Nasal cavity respiratory epithelium epithelial cell of viscerocranial mucosa (primary cell): ENCODE measurements at places on chromosomes 1 and 21. TPM values are rescaled to one million over a fixed set of nuclear protein-coding genes. Genes with fewer than 3 reads are reported as not detected.

Gene SIM2
- 0.07 and 0.34 TPM in 2 replicates for total RNA-seq

Gene FCRL2
- total RNA-seq = not detected in 2 replicates

Gene KRTAP7-1
- not detected in 2 replicates for total RNA-seq

Gene FAM131C
- 0.34 and 1.00 TPM in 2 replicates for total RNA-seq

Gene FLG2
- total RNA-seq = under 0.01 TPM in 1 of 2 replicates, not detected in the other

Gene ETV3L
- total RNA-seq = not detected in 2 replicates

Gene CD101
- total RNA-seq = 0.34 and 1.8 TPM in 2 replicates

Gene CELA2A
- not detected in 2 replicates for total RNA-seq

Gene SFN
- 710 and 1,116 TPM in 2 replicates for total RNA-seq

Gene ARMH1
- 0.34 and 0.57 TPM in 2 replicates for total RNA-seq

Gene PYHIN1
- 0.21 TPM in 1 of 2 replicates, not detected in the other for total RNA-seq

Gene UBE2U
- total RNA-seq = not detected in 2 replicates

Gene HPCAL4
- total RNA-seq = under 0.01 TPM in 2 replicates

Gene ZNF593OS
- total RNA-seq = not detected in 2 replicates

Gene SPRR1A
- 3.1 and 9.5 TPM in 2 replicates for total RNA-seq

Gene MX1
- 7.2 and 7.9 TPM in 2 replicates for total RNA-seq

Gene TMEM269
- total RNA-seq = 0.07 and 0.34 TPM in 2 replicates

Gene PROK1
- not detected in 2 replicates for total RNA-seq

Gene AJAP1
- 0.36 and 1.7 TPM in 2 replicates for total RNA-seq

Gene YOD1
- total RNA-seq = 15.8 and 26.3 TPM in 2 replicates

Gene CD1E
- not detected in 2 replicates for total RNA-seq

Gene TNFRSF4
- 0.14 TPM in 1 of 2 replicates, not detected in the other for total RNA-seq

Gene SV2A
- 0.34 and 0.36 TPM in 2 replicates for total RNA-seq

Gene SRGAP2C
- 16.4 and 19.9 TPM in 2 replicates for total RNA-seq

Gene GPR3
- under 0.01 TPM in 2 replicates for total RNA-seq

Gene DDAH1
- 1.8 and 3.8 TPM in 2 replicates for total RNA-seq

Gene F5
- 0.28 TPM in 1 of 2 replicates, not detected in the other for total RNA-seq

Gene IL22RA1
- 0.34 and 2.7 TPM in 2 replicates for total RNA-seq

Gene PGLYRP4
- 4.0 and 7.9 TPM in 2 replicates for total RNA-seq

Gene CTSE
- not detected in 2 replicates for total RNA-seq

Gene PLA2G2A
- total RNA-seq = not detected in 2 replicates

Gene WNT9A
- total RNA-seq = 1.0 and 3.1 TPM in 2 replicates

Gene RYR2
- total RNA-seq = under 0.01 TPM in 1 of 2 replicates, not detected in the other

Gene ATP6V1G3
- total RNA-seq = not detected in 2 replicates

Gene SPRR2G
- total RNA-seq = 2.1 TPM in 1 of 2 replicates, not detected in the other

Gene OR2M2
- total RNA-seq = not detected in 2 replicates

Gene MYBPHL
- not detected in 2 replicates for total RNA-seq

Gene PRMT6
- 19.1 and 19.6 TPM in 2 replicates for total RNA-seq

Gene WNT3A
- total RNA-seq = under 0.01 and 0.07 TPM in 2 replicates

Gene NPL
- 3.8 and 19.7 TPM in 2 replicates for total RNA-seq

Gene ZNF648
- total RNA-seq = 0.21 TPM in 1 of 2 replicates, not detected in the other

Gene MSH4
- total RNA-seq = 0.34 and 1.1 TPM in 2 replicates

Gene SLC1A7
- not detected in 2 replicates for total RNA-seq

Gene FCGR3B
- not detected in 2 replicates for total RNA-seq

Gene SLFNL1
- total RNA-seq = under 0.01 and 0.21 TPM in 2 replicates

Gene RHD
- total RNA-seq = not detected in 2 replicates

Gene AMY1C
- 0.07 TPM in 1 of 2 replicates, not detected in the other for total RNA-seq

Gene LEMD1
- 1.5 and 6.8 TPM in 2 replicates for total RNA-seq

Gene HAO2
- not detected in 2 replicates for total RNA-seq

Gene GBP5
- 0.34 and 1.1 TPM in 2 replicates for total RNA-seq

Gene LCE1B
- total RNA-seq = not detected in 2 replicates

Gene KIFAP3
- 15.7 and 23.1 TPM in 2 replicates for total RNA-seq

Gene CCDC185
- total RNA-seq = not detected in 2 replicates

Gene ACTN2
- total RNA-seq = under 0.01 TPM in 1 of 2 replicates, not detected in the other

Gene LENEP
- total RNA-seq = 1.00 TPM in 1 of 2 replicates, not detected in the other

Gene ELAPOR1
- total RNA-seq = under 0.01 and 0.14 TPM in 2 replicates
